ENCODE measurements at places on chromosomes 6 and 20.

DNA sequence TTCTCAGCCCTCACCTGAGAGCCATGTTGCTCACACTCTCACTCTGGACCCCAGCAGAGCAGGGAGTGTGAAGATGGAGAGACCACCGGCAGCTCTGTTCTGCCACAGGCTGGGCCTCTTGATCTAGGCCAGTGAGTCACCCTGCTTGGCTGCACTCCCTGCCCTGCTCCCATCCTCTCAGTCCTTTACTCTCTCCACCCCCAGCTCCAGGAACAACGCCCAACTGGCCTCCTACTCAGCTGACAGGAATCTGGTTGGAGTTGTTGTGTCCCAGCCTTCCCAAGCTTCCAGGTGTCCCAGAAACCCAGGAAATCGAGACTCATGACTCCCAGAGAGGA, at the start of gene PSORS1C1:
TSS of gene PSORS1C1 (plus strand) at position 260 of the 338 bp plus-strand sequence. CDS start 14,833 bp downstream, outside the sequence.
- peak; percentile 90 for DNase-seq

GRCh38 chr20:11676630-11677287, 240.9 kb upstream of the BTBD3 start:
- DNase-seq = peak; percentile 60

DNA sequence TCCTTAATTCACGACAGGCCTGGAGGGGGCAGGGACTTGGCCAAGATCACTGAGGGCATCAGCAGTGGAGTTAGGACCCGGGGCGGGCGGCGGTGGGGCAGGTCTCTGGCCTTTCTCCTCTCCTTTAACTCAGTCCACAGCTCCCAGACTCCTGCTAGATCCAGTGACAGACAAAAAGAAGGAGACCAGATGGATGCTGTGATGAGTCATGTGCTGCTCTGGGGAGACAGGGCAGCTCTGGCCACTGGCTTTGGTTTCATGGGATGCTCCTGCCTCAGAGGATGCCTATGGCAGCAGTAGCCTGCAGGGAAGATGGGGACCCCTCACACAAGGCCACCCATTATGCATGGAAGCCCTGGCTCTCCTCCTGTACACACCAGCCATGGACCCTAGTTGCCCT, 20.5 kb downstream of the EPB41L1 start:
- no peak for DNase-seq

DNA sequence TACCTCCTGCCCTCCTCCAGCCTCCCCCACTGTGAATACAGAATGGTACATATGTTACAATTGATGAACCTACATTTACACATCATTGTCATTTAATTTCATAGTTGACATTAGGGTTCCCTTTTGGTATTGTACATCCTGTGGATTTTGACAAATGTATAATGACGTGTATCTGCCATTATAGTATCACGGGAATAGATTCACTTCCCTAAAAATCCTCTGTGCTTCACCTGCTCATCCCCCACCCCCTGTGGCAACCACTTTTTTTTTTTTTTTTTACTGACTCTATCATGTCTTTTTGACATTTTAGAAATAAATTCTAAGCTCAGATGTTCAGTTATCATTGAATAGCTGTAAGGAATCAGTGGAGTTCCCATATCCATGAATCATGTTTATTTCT, 30.4 kb downstream of the HECA start:
- DNase-seq = no peak

DNA sequence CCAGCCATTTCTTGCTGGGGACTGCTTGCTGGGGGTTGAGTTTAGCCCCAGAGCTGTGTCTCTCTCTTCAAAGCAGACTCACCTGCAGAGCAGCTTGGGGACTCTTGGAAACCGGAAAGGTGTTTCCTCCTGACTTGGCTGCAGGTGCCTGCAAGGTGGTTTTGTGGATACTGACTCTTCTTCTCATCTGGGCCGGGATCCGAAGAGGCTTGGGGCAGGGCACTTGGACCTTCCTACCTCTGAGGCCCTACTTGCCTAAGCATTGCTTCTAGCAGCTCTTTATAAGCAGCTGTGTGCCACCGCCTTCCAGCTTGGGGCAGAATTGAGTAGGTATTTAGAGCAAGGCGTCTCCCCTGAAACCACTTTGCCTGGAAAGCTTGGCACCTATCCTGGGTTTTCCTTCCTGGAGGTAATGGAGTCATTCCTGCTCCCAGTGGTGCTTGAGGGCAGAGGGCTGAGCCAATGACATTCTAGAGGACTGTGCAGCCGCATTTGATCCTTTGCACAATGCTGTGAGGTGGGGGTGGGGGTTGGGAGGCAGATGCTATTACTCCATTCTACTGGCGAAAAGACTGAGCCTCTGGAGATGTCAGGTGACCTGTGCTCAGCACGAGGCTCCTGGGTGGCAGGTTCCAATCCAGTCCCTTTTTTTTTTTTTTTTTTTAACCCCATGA, 3.4 kb upstream of the CTSZ start:
- no peak for DNase-seq

DNA sequence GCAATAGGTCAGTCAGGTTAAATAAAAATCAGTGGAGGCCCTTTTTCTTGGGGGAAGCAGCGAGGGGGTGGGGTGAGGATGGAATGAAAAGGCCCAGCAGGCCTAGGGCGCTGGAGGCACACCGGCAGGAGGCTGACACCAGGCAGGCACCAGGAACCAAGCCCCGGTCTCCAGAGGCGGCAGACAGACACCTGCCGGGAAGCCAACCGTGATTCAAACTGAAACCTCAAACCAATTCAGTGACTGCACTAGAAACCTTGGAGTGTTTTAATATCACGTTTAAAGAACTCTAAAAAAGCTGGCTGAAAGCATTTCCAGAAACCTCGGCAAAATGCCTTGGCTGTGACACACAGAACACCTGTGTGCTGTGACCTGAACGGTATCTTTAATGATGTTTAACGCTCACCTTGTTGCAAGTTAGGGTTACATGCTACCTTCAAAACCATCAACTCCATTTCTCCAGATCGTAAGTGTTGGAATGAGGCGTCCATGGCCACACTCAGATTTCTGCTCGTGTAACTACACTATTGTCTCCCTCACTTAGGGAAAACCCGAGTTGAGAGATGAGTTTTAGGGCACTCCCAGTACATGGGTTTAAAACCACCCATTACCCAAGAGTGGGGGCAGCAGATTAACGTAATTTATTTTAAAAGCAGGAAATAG, 27.2 kb downstream of the DIDO1 start:
- no peak for DNase-seq

GRCh38 chr6:2782356-2782708, 17.1 kb downstream of the WRNIP1 start:
- no peak for DNase-seq
